ENCODE measurements at places on chromosomes 4 and X.

DNA sequence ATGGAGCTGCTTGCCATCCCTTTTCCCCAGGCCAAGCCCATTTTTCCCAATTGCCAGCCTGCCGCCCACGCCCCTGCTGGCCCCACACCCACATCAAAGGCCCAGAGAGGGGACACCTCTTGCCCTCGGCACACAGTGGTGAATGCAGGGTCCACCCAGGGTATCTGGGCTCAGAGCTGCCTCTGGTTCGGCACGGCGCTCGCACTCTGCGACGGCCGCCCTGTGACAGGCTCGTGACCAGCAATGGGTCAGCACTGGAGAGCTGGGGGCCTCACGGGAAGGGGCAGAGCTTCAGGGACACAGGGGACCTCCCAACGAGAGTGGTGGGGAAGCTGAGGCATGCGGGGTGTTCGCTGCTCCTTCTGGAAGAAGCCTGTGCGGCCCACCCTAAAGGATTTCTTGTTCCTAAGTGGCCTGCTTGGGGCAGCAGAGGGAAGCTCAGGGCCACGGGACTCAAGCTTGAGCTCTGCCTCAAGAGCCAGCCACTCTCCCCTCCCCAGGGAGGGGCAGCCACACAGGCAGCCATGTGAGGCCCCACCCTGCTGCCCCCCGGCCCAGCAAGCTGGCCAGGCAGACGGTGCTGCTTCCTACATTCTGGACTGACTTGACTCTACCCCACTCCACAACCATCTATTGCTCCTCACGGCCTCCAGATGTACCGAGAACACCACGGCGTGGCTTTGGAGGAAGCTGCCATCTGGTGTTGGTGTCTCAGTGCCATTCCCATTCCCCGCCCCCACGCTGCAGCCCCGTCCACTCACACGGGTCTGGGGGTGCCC, 73.7 kb downstream of the ABLIM2 start:
- no peak for DNase-seq

DNA sequence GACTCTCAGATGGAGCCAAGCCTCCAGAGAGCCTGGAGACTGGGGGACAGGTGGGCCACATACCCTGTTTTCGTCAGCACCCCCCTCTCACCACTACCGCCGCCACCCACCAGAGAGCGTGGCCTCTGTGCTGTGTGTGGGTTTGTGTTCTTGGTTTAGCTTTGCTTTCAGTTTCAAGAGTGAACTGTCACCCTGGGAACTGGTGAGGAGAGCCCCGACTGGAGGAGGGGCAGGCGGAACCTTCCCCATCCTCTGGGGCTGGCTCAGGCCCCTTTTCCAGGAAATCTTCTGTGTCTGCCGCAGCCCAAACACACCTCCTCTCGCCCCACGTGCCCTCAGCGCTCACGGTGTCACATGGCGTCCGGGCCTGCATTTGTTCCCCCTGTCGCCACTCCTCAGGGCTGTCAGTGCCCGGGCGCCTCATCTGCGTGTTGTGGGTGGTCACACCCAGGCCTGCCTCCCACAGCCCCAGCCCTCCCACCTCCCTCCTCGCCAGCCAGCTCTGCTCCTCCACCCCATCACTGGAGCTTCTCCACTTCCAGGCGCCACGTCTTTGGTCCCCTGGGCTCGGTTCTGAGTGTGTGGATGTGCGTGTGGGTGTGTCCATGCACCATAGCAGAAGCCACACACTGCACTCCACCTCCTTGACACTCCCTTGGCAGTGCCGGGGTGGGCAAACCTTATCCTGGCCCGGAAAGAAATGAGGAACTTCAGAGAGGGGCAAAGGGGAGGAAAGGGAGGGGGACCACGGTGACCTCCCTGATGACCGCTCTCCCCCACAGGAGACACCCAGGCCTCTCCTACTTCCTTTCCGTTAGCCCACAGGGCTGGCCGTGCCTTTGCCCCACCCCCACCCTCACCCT, 27.8 kb downstream of the ELF4 start:
- peak; percentile 95 for DNase-seq

DNA sequence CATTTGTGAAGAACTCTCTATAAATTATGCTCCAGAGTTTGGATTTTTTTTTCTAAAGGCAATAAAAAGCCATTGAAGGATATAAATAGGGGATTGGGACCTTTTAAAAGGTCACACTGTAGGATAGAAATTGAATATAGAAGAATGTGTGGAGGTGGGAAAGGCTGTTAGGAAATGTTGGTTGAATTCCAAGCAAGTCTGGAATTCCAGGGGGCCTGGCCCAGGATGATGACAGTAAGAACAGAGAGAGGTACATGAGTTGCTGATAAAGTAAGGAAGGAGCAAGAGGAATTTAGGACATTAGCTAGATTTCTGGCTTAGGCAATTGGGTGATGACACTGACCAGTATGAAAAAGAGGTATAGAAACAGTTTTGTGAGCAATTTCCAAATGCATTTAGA, 95.4 kb upstream of the USP38 start:
- no peak for DNase-seq

GRCh38 chr4:128796934-128797333, 12.6 kb upstream of the JADE1 start:
- DNase-seq, result no peak

- no peak for DNase-seq
Observed at GRCh38 chrX:37746218-37746941, 33.5 kb upstream of the CYBB start.

DNA sequence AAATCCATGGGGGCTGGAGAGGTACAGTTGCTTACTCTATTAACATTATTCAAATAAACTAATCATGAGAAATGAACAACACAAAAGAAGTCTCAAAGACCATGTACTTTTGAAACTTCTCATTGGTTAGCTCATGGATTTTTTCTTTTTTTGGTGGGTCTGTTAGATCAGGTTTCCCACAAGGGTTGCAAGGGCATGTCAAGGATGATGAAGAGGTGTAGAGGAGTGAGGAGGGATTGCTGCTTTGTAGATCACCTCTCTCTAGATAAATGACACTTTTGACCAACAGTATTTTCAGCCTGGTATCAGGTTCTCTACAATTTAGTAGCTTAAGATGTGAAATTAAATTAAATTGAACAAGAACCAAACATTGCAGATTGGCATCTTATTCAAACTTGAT, 417.9 kb upstream of the AGA start:
- no peak for DNase-seq

- peak; percentile 9 for DNase-seq
Observed at GRCh38 chr4:22667332-22667940, 25.3 kb upstream of the GBA3 start.

DNA sequence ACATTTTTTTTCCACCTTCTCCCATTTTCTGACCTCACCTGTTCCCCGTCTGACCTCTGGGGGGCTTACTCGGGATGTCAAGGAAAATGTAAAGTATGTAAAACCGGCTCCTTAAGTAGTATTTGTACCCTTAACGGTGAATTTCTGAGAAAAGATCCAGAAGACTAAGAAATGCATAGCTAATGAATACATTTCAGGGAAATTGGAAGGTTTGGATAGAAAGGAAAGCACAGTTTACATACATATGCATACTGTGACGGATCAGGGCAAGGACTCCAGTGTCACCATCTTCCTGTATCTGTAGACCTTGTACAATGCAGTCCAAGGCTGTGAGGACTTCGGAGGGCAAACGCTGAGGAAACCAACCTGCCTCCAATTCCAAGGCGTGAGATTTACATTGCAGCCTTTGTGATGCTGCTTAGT, 2185.9 kb upstream of the TENM3 start:
- DNase-seq, result no peak

GRCh38 chrX:134144231-134144630, 92.8 kb upstream of the CCDC160 start:
- peak; percentile 62 for DNase-seq

- DNase-seq, result peak; percentile 5
Observed at GRCh38 chr4:23889814-23890341, at the start of gene PPARGC1A. PPARGC1A (minus strand) TSS chr4:23890047; CDS start chr4:23889957, 90 bp downstream.
